ENCODE measurements at places on chromosomes 16 and 17.

DNA sequence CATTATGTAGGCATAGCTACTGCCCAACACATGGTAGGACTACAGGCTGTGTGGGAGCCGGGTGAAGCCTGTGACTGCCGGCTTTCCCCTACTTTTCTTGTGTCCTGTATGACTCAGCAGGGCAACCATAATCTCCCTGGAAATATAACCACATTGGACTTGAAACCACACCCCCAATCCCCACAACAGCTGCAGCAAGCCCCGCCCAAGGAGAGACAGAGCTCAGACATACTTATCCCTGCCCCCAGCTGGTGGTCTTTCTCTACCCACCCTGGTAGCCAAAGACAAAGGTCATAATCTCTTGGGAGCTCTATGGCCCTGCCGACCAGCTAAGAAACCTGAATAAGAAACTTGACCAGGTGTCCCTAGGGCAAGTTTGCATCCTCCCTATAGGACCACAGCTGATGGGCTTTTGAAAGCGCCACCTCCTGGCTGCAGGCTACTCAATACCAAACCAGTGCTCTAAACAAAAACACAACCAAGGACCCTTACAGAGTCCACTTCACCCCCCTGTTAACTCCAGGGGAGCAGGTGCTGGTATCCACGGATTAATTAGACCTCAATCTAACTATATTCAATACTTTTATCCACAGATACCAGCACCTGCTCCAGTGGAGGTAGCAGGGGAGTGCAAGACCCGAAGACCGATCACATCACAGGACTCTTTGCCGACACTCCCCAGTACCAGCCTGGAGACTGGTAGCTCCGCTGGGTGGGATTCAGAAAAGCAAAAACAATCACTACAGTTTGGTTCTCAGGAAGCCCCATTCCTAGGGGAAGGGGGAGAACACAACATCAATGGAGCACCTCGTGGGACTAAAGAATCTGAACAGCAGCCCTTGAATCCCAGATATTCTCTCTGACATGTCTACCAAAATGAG is 91.2 kb downstream of the IRX5 start:
- DNase-seq, result peak; percentile 55

DNA sequence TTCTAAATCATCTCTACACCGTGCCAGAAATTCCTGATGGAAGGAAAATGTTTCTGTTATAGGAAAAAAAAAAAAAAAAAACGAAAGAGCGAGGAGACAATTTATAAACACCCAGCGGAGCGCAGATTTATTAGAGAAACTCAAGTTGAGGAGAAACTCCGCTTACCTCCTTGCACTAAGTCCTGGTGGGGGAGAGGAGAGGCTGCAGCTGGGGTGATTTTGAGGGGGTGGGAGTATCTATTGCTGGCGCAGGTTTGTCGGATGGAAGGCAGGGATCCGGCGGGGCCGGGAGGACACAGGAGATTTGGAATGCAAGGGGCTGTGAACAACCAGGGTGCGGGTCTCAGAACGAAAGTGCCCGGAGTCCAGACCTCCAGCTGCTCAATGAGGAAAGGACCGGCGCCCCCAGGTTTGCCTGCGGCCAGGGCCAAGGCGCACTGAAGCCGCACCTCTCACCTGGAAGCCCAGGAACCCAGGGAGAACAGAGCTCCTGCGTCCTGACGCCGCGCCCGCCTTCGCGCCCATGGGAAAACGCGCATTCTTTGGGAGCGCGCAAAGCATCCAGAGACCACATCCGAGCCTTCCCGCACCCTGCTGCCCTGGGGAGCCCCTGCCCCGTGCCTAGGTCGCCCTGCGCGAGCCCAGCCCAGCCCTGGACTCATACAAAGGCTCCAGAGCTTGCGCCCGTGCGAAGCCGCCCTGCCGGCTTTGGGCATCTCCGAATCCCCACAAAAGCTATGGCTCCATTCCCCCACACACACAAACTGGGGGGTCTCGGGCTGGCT is 2.6 kb upstream of the HOXB8 start:
- no peak for DNase-seq

GRCh38 chr17:16906680-16907079 is 65.2 kb downstream of the TNFRSF13B start:
- no peak for DNase-seq

DNA sequence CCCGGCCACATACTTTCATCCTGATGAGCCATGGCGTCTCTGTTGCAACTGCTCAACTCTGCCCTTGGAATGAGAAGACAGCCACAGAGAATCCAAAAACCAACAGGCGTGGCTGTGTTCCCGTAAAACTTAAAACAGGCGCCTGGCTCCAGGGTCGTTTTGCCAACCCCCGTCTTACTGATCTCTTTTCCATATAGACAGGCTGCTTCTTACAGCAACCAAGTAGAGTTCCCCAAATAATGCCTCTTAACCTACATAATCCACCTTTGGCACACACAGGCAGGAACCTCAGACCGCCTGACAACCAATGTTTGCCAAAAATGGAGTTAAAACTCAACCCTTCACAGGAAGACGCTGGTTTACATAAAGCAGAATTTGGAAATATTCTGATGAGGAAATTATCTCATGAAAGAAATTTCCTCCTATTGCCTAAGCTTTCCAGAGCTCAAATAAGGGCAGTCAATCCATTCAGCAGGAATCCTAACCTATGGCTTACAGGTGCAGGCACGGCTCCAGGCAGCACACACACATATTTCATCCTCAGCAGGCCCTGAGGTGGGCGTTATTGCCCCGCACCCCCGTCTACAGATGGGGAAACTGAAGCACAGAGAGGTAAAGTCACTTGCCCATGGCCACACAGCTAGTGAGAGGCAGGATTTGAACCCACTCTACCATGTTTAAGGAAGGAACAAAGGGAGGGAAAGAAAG is 35.8 kb downstream of the LITAF start:
- DNase-seq, result no peak

Measured in HAP-1 (cell line).